Activated naive CD8-positive, alpha-beta T cell treated with anti-CD3 and anti-CD28 coated beads, Interleukin-2, amount 10 ng/mL, durations not matched to agents 7 days and 5 days (primary cell): ENCODE measurements at places on chromosomes 11 and 22. TPM values are rescaled to one million over a fixed set of nuclear protein-coding genes. Genes with fewer than 3 reads are reported as not detected.

GRCh38 chr11:108246308-108246707 lies 23.4 kb downstream of the ATM start:
- no peak for DNase-seq

DNA sequence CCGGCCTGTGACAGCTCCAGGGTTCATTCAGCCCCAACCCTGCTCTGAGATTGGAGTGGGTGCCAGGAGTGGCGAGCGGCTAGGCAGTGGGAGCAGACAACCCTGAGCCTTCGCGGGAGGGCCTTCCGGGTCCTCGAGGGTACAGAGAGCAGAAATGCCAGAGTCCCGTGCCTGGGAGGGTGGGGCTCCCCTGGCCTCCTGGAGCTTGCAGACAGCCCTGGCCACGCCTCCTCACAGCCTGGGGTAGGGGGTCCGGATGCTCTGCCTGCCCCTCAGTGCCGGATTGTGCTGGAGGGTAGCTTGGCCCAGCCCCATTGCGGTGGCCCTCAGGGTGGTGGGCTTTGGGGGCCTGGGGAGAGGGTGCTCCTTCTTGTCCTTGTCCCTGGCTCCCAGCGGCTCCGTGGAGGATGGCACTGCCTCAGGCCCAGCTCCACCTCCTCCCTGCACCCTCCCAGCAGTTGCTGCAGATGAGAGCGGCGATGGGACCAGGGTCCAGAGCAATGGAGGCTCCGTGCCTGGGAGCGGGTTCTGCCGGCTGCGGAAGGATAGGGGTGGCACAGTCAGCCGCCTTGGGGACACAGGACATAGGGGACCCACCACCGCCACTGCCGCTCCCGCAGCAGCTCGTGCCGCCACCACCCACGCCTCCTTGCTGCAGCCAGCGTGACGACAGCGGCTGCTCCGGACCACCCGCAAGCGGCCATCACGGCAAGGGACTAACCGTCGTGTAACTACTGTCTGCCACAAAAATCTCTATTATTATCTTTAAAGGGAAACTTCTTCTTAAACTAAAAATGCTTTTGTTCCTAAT lies 34.9 kb upstream of the OR10G7 start:
- DNase-seq: peak; percentile 38

- peak; percentile 33 for DNase-seq
These were observed 4.7 kb downstream of the OSBPL5 start for GRCh38 chr11:3160252-3161031.

GRCh38 chr11:113173126-113173525 lies 141.3 kb upstream of the TTC12 start:
- DNase-seq: no peak

- DNase-seq: no peak
These were observed 97.3 kb downstream of the PDHX start for GRCh38 chr11:35013514-35014233.

GRCh38 chr11:58726737-58727414 lies 4.9 kb downstream of the GLYAT start:
- DNase-seq: no peak

DNA sequence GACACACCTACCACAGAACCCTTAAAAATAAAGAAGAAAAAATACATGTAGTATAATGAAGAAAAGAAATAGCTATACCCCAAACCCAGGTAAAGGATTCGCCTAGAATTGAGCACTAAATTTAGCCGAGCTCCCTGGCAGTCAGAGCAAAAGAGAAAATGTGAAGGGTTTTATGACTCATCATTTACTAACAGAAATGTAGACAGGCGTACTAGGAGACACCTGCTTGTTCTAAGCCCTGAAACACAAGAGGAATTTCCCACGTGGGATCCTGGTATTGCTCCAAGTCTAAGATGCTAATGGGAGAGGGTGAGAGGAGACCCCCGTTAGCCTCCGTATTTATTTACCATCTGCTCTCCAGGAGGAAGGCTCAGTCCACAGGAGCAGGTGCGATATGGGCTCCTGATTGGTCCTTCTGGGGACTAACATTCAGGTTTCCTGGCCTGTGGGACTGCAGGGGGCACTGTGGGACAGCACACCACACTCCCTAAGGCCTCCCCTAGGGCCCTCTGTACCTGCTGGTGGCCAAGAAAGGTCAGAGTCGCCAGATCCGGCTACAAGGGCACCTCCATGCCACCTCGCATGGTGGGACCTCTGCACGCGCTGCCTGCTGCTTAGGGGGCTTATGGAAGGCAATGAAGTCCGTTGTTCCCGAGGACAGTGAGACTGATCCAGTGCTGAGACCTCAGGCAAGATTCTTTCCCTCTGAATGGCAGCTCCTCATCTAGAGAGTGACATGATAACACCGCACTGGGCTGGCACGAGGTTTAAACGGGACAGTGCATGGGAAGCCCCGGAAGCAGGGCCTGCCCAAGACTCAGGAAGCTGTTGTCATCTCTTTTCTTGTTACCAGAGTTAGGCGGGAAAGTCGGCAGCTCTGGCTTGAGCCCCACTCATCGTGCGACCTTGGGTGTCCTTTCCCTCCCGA lies 25.8 kb downstream of the KCNC1 start:
- DNase-seq: peak; percentile 48

- DNase-seq: peak; percentile 48
These were observed 94.4 kb downstream of the SCN3B start for GRCh38 chr11:123560006-123560405.

Gene C22orf42
- not detected for total RNA-seq

Gene NEFH
- total RNA-seq: 1.8 TPM

Gene GUCY1A2
- total RNA-seq: not detected

Gene TMA7B
- 8.5 TPM for total RNA-seq

Gene ZNRF3
- total RNA-seq: 1.1 TPM
